Pericardium fibroblast (primary cell): ENCODE measurements at places on chromosomes 3 and 15. TPM values are rescaled to one million over a fixed set of nuclear protein-coding genes. Genes with fewer than 3 reads are reported as not detected.

CHST13 gene
- total RNA-seq = not detected in 2 replicates

ALS2CL gene
- 0.35 and 1.4 TPM in 2 replicates for total RNA-seq

ADGRG7 gene
- not detected in 2 replicates for total RNA-seq

CCR3 gene
- not detected in 2 replicates for total RNA-seq

SUCLG2 gene
- 20.7 and 27.9 TPM in 2 replicates for total RNA-seq

C3orf85 gene
- not detected in 2 replicates for total RNA-seq

CAV3 gene
- 1.4 TPM in 1 of 2 replicates, not detected in the other for total RNA-seq

CELSR3 gene
- 1.8 and 2.2 TPM in 2 replicates for total RNA-seq

TRA2B gene
- total RNA-seq = 68.3 and 130 TPM in 2 replicates

NR2E3 gene
- total RNA-seq = 0.12 TPM in 1 of 2 replicates, not detected in the other

C3orf38 gene
- 14.7 and 17.7 TPM in 2 replicates for total RNA-seq

EAF2 gene
- 0.43 and 1.1 TPM in 2 replicates for total RNA-seq

ARHGEF26 gene
- 4.9 and 7.4 TPM in 2 replicates for total RNA-seq

ACTRT3 gene
- total RNA-seq = 2.3 and 6.5 TPM in 2 replicates
